ENCODE measurements at places on chromosomes 4 and X. TPM values are rescaled to one million over a fixed set of nuclear protein-coding genes. Genes with fewer than 3 reads are reported as not detected.

DNA sequence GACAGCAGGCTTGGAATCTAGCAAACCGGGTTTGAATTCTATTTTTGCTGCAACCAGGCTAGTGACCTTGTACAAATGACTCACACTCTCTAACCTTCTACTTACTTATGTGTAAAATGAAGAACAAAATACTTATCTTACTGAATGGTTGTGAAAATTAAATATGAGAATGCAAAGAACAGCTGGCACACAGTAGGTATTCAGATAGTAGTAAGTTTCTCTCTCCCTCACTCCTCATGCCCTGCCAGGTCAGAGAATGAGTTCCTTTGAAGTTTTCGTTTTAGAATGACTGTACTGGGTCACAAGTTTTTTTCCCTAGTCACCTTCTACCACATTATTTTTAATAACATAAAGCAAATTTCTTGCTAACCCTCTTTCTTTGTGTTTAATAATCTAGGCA is 33.0 kb downstream of the CISD2 start:
- DNase-seq = no peak

- DNase-seq = no peak
These were observed 36.1 kb downstream of the NSG1 start for GRCh38 chr4:4422856-4423499.

DNA sequence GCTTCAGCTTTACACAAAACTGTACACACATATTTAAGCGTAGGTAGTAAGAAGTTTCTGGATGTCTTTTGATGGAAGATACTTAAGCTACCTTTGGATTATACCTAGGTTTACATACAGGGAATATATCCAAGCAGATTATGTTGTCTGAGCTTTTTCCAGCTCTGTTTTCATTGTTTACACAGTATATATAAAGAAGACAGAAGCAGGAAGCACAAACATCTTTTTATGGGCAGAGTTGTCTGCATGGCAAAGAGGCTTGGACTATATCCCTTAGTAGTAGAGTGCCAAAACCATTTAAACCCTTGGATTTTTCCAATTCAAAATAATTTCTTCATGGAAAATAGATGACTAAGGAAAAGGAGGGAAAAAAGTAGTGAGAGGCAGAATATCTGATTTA is 329.4 kb upstream of the AGA start:
- DNase-seq = no peak

GRCh38 chr4:823761-824460 is 2.0 kb downstream of the CPLX1 start:
- DNase-seq = no peak

DNA sequence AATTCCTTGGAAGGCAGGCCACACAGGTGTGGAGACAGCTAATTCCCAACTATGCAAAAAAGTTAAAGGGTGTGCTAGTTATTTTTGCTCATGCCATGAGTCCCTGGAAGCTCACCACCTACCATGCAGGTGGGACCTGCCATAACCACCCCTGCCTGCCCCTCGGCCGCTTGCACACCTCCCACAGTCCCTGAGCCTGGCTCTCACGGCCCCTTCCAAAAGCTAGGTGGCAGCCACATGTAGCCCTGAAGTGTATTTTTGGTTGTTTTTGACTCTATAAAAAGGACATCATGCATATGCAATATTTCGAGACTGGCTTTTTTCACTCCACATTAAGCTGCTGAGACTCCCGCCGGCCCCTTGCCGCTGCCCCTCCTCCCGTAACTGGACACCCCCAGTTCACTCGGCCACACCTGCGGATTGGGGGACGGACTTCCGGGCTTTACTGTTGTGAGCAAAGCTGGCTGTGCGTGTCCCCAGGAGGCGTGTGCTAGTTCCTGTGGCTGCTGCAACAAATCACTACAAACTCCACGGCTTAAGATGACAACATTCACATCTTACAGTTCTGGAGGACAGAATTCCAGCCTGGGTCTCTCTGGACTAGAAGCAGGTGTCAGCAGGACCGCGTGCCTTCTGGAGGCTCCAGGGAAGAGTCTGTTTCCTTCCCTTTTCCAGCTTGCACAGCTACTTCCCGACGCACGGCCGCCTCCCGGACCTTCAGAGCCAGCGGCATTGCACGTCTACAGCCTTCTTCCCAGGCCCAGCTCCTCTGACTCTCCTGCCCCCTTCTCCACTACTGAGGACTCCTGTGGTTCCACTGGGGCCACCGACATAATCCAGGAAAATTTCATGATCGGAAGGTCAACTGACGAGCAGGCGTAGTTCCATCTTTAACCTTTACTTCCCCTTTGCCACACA is 24.8 kb downstream of the ZFYVE28 start:
- DNase-seq = no peak

GUF1 gene
- polyA plus RNA-seq = 30.0 TPM

GAGE12F gene
- polyA plus RNA-seq = not detected

PIR gene
- polyA plus RNA-seq = 6.8 TPM

Measured in large intestine (tissue), 12 donors.